Stimulated activated CD4-positive, alpha-beta T cell treated with anti-CD3 and anti-CD28 coated beads, TNF-alpha, amount 100 ng/mL, for 4 hours (primary cell): ENCODE measurements at places on chromosomes 6 and 20.
A peak's percentile ranks its signal among the peaks of the same experiment; 100 is the strongest.

DNA sequence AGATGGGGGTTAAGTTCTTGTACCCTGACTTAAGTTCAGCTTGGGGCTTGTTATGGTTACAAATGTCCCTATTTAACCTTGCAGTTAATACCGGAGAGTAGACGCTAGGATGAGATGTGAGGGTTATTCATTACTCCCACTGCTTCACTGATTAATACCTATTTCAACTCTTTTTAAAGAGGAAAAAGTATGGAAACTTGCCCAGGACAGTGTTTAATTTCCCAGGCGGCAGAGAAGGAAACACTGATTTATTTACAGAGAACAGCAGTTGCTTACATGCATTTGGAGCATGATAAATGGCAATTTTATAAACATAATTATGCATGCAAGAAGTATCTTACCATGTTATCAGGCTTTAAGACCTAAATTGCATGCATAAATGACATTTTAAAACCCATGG lies 137.7 kb downstream of the RCAN2 start:
- DNase-seq = no peak

GRCh38 chr6:15320693-15321092 lies 74.8 kb downstream of the JARID2 start:
- DNase-seq = no peak

DNA sequence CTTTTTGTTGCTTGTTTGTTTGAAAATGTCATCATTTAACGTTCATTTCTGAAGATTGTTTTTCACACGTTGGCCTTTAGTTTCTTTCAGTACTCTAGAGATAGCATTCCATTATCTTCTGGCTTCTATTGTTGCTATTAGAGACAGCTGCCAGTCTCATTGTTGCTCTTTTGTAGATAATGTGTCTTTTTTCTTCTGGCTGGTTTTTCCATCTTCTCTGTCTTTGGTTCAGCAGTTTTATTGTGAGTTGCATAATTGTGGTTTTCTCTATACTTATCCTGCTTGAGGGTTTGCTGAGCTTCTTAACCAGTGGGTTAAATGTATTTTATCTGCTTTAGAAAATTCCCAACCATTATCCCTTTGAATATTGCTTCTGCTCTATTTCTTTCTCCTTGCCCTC lies 23.2 kb upstream of the AIG1 start:
- DNase-seq = no peak

GRCh38 chr6:117706504-117706903 lies 31.2 kb downstream of the NUS1 start:
- DNase-seq = no peak

DNA sequence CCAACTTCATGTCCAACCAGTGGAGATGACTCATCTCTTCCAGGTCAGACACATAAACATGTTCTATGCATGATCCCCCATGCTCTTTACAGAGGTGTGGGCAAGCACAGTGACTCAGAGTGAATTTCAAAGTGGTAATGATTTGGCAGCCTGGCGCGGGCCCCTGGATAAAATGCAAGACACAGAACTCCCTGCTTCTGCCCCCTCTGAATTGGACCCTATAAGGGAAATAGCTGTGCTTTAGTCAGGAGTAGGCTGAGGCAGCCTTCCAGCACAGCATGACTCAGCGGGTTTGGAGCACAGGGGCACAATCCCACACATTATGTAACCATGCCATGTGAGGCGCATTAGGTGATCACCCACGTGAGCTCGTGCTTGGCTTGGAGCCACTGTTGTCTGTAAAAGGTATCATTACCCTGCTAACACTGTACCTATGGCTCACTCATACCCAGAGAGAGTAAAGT lies 127.4 kb downstream of the C6orf118 start:
- DNase-seq = no peak

DNA sequence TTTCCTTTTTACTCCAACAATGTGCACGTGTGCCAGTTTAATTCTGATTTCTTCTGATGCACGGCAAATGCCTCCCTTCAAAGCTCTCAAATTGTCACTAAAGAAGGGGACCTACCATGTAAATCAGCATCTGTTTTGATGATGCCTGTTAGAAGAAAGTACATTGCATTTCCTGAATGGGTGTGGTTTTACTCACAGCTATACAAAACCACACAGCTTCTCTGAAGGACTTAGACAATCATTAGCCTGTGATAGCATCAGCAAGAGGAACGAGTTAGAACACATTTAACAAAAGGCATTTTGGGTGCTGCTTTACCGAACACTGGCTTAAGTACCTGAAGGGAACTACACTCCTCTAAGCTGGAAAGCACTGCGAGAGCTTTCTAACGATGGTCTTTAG lies 109.4 kb downstream of the ATXN1 start:
- no peak for DNase-seq

DNA sequence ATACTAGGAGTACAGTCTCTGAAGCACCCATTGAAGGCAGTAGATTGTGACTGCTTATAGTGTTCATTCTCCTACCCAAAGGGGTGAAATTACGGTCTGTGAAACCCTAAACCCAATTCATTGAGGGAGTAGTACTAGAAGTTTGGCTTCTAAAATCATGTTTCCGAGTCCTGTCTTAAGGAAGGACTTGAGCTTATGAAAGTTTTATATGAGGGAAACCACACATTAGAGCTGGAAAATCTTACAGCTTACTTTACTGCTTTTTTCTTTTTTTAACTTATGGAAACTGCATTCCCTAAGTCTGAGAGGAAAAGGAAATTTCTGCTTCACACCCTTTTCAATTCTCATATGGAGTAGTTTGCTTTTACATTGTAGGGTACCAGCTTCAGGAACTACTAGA lies 38.4 kb upstream of the PRIM2 start:
- no peak for DNase-seq

DNA sequence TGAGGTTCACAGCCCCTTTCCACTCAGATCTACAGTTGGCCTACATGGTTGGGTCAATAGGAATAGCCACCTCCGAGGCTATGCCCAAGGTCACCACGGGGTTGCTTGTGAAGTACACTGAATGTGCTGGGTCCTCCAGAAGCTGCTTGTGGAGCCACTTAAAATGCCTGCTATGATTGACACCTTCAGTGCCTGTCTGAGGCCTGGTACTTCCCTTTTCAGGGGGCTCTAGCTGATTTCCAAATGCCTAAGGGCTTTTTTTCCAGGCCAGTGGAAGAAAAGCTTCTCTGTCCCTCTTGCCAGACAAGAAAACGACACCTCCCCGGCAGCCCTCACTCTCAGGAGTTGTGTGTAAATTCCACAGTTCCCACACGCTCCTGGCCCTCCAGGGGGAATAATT lies 6.3 kb upstream of the NXT1 start:
- no peak for DNase-seq

GRCh38 chr20:49936153-49937026 lies at the start of gene RNF114:
Gene RNF114, plus strand, starts transcription at chr20:49936397. Its CDS starts 16 bp downstream, at chr20:49936413.
- peak; percentile 86 for DNase-seq

- DNase-seq = no peak
Observed at GRCh38 chr6:144390886-144391285, 105.8 kb downstream of the UTRN start.

DNA sequence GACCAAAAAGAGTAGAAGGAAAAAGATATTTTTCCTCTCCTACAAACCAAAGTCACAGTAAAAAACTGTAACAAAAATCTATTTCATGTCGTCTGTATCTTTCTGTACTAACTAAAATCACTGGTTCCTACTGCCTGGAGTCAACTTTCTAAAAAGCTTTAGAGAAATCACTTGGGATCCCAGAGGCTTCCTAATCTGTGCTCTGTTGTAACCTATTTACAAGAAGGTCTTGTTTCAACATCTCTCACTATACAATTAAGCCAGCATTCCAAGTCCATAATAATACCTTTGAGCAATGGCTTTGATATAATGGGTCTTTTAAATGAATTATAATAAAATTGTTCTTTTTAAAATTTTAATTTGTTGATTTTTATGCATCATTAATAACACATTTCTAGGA lies 20.4 kb downstream of the RAB23 start:
- no peak for DNase-seq

DNA sequence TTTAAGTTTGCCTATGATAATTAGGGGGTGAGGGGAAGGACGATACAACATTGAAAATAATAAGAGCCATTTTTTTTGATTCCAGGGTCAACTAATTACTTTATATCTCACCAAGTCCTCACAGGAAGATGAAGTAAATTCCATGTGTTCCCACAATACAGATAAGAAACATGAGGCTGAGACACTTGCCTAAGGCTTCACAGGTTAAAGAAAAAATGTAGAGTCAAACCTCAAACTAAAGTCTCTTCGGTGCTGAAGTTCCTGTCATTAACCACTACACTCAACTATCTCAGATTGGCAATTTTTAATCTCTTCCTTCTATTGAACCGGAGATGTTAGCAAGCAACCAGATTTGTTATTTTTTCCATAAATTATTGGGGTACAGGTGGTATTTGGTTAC lies 33.0 kb downstream of the MRAP2 start:
- DNase-seq = no peak

- DNase-seq = no peak
Observed at GRCh38 chr20:15379681-15380296, 1042.4 kb upstream of the FLRT3 start.

GRCh38 chr6:3076320-3076719 lies 8.0 kb downstream of the RIPK1 start:
- DNase-seq = no peak

GRCh38 chr6:96468681-96469224 lies 52.9 kb upstream of the UFL1 start:
- no peak for DNase-seq

- DNase-seq = no peak
Observed at GRCh38 chr6:148758492-148758891, 11.7 kb downstream of the UST start.

DNA sequence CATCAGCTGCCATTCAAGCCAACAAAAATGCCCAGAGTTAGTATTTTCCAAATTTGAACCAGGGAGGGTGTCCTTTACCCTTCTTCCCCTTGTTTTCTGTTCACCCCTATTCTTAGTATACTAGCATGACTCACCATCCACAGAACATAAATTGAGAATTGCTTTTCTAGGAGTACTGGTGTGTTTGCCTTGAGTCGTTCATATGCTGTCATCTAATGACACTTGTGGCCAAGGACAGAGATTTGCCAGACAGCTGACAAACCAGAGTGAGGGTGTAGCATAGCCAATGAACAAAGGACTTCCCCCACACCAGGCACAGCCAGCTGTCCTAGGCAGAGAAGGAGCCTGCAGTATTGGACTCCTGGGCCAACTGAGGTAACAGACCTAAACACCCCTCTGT lies 62.2 kb downstream of the FILIP1 start:
- no peak for DNase-seq

- no peak for DNase-seq
Observed at GRCh38 chr20:43987531-43987930, 72.9 kb downstream of the TOX2 start.

- no peak for DNase-seq
Observed at GRCh38 chr6:117264692-117265409, 507 bp upstream of the VGLL2 start.

DNA sequence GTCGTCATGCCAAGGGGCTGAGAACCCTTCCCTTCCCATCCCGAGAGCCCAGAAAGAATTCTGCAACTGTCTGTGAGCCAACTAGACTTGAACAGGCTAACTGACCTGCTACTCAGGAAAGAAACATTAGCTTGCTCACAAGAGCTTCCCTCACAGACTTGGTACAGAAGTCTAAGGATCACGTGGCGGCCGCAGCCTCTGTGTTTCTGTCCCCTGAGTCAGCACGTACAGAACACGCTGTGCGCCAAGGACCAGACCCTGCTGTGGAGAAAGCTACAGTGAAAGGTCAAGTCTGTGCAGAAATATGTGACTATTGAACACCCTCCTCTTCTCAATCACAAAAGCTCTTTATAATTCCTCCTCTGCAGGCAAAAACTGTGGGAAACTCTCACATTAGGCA lies 151.3 kb upstream of the QKI start:
- no peak for DNase-seq

DNA sequence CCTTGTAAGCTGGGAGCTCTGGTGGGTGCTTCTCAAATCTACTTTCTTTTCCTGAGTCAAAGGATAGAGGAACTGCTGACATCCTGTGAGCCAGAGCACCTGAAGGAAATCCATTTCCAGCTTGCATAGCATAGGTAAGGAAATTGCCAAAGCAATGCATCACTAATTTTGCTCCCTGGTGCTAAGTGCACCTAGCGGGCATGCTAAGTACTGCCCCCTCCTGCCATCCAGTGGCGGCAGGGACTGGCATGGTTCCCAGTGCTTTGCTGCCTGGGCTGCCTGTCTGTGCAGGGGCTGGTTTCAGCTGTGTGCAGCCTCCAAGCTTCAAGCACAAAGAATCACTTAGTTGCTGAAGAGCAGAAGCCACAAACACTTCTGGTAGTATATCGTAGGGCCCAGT lies 63.9 kb downstream of the FARS2 start:
- DNase-seq = no peak

DNA sequence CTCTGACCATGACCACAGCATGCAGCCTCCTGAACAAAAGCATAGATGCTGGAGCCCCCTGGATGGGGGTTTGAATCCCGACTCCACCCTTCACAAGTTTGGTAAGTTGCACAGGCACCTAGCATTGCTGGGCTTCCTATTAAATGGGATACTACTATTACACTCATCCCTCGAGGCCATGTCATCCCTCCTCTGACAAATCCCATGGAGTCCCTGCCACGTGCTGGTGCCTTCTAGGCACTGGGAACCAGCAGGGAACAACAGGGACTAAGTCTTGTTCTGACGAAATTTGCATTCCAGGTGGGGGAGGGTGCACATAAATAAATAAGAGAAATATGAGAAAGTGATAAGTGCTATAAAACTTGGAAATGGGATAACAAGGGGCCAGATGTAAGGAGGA lies 15.3 kb upstream of the SIRPA start:
- DNase-seq = no peak

GRCh38 chr6:167470836-167471547 lies 146.1 kb downstream of the TTLL2 start:
- DNase-seq = no peak

DNA sequence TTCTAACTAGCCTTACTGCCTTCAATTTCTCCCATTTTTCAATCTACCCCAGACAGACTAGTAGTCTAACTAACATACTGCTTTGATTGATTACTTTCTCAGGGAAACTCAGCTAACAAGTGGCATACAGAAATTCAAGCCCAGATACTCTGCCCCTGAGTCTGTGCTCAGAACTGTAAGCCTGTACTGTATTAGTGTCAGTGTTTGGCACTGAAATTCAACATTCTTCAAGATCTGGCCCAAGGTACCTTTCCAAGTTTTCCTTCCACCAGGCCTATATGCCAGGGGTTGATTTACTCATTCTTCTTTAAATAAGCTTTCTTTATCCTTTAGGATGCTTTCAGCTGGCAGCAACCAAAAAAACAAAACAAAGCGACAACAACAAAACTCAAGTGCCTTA lies 433.2 kb upstream of the MARCKS start:
- no peak for DNase-seq

GRCh38 chr20:15734052-15734451 lies 839.2 kb downstream of the KIF16B start:
- no peak for DNase-seq

DNA sequence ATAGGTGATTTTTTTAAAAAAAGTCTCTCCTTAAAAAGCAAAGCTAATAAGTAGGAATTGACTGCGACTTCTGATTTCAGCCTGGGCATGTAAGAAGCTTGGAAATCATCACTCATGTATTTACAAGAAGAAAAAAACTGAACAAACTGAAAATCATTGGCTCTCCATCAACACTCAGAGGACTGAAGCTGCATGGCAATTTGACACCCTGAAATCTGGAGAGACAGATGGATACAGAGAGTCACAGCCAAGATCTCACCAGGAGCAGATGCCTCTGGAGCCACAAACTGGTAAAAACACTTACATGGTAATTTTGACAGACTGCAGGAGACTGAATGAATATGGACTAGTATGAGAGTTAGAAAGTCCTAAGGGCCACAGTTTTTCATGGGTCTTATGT lies 191.2 kb upstream of the TCF21 start:
- no peak for DNase-seq

GRCh38 chr6:95364016-95364604 lies 213.2 kb upstream of the MANEA start:
- DNase-seq = no peak
